AG10803 (cell line): ENCODE measurements at places on chromosomes 7 and 10.
A peak's percentile ranks its signal among the peaks of the same experiment; 100 is the strongest.

DNA sequence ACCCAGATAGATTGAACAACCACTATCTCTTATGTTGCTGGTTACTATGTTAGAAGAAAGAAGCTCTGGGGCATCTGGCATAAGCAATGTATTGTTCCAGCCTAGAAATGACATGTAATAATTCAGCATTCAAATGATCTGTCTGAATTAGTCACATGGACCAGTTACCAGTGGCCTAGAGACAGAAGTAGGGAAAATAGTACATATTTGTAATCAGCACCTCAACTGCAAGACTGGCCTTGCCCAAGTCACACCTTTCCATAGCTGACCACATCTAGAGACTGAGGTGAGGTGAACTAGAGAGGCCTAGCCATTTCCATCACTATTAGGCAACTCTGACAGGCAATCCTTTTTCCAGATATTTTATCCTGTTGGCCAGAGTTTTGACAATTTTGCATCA is 315.6 kb upstream of the KCND2 start:
- DNase-seq: no peak

DNA sequence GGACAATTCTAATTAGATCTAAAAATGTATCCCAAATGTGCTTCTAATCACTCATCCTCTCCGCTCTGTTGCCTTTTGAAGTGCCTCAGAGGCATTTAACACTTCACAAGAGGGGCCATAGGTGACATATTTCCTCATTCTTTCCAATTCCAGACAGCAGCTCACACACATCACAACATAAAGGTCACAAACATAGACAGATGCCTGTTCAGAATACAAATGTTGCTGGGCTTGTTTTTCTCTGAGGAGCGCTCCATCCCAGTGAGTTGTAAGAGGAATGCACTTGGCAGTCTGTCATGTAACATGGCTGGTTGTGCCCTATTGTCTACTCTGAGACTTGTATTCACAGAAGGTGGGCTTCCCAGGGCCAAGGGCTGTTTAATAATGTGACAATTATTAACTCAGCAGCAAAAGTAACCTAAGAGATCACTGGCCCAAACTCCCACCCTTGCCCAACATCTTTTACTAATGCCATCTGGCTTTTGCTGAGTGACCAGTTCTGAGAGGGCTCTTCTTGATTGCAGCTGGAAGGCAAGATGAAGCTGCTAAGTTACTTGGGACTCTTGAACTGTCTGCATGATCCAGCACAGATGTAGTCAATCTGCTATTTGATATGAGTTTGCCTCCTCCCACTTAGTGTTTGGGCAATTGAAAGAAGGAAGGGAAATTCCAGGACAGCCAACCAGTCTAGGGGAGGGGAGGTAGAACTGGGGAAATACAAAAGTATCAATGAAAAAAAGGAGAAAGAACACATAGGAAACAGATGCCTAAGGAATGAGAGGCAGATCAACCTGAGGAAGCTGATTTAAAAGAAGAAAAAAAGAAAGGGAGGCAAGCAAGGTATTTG is 13.6 kb downstream of the PON2 start:
- DNase-seq: peak; percentile 25

DNA sequence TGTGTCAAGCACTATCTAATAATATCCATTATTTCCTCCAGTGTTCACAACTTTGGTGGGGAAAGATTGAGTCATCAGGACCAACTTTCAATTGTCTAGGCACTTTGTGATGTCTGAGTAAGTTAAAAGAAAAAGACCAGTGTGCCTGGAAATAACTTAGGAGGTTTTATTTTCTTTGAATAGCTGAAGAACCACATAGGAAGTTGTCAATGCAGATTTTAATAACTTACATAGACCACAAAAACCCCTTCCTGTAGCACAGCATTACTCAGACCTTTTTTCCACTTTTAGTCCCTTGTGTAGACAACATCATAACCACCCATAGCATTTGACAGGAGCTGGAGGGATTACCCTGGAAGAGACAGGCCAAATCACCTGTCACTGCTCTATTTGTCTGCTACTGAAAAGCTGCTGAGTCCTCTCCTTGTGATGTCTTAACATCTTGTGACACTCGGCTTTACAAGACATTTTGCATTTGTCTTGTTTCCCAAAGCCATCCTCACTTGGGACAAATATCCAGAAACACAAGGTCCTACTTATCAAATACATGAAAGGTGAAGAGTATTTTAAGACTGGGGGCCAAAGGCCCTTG is 241.5 kb upstream of the PTER start:
- no peak for DNase-seq

GRCh38 chr7:82019551-82020475 is 250.0 kb upstream of the HGF start:
- peak; percentile 19 for DNase-seq

DNA sequence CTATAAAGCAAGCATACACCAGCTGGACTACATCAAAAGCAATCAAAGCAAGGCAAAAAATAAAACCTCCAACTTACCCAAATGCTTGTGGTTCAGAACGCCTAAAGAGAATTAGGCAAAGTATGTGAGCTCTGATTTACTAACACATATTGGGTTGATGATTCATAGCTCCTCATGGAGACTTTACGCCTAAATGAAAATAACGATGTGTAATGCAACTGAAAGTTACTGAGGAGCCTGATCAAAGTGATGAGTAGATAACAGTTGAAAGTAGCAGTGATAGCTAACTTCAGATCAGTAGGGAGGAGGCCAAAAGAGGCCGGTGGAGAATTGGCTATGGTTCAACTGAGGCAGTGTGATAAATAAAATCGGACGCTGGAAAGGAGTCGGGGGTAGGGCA is 85.0 kb downstream of the MPP7 start:
- peak; percentile 93 for DNase-seq

- no peak for DNase-seq
These were observed 103.4 kb upstream of the FAM204A start for GRCh38 chr10:118445535-118445934.

- DNase-seq: no peak
These were observed 184.4 kb downstream of the WNT2 start for GRCh38 chr7:117138495-117138894.

DNA sequence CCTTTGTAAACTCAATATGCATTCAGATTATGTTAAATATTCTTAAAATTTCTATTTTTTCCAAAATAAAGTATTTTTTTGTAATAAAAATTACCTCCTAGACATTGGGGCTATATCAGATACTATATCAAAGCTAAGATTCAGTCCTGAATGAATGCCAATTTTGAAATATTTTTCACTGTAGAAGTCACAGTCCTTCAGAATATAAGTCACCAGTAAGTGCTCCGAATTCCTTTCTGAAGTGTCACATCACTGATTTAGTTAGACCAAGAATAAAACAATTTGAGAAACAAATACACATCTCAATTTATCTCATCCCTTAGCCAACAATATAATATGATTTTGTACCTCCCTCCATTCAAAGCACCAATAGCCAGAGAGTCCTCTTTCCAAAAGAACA is 33.9 kb upstream of the GSAP start:
- DNase-seq: peak; percentile 46

- no peak for DNase-seq
These were observed 314.9 kb downstream of the LRMDA start for GRCh38 chr10:75746356-75746755.

DNA sequence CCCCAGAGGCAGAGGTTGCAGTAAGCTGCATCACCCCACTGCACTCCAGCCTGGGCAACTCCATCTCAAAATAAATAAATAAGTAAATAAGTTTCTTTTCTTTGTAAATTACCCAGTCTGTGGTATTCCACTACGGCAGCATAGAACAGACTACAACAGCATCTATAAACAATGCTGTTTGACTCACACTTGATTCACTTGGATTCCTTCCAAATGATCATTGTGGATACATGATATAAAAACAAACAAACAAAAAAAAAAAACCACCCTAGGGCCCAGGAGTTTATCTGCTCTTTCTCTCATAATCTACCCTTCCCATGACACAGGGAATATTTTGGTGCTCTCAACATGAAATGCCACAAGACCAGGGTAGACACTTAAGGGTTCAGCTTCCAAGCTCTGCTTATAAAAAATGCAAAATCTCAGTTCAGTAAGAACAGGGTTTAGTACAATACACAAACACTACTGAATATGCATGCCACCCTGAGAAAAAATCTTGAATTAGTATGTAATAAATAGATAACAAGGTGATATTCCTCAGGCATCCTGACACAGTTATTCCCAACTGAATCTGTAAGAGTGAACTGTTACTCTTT is 200.9 kb downstream of the FAM107B start:
- DNase-seq: peak; percentile 54

GRCh38 chr10:3045471-3046209 is 21.7 kb upstream of the PFKP start:
- peak; percentile 73 for DNase-seq

DNA sequence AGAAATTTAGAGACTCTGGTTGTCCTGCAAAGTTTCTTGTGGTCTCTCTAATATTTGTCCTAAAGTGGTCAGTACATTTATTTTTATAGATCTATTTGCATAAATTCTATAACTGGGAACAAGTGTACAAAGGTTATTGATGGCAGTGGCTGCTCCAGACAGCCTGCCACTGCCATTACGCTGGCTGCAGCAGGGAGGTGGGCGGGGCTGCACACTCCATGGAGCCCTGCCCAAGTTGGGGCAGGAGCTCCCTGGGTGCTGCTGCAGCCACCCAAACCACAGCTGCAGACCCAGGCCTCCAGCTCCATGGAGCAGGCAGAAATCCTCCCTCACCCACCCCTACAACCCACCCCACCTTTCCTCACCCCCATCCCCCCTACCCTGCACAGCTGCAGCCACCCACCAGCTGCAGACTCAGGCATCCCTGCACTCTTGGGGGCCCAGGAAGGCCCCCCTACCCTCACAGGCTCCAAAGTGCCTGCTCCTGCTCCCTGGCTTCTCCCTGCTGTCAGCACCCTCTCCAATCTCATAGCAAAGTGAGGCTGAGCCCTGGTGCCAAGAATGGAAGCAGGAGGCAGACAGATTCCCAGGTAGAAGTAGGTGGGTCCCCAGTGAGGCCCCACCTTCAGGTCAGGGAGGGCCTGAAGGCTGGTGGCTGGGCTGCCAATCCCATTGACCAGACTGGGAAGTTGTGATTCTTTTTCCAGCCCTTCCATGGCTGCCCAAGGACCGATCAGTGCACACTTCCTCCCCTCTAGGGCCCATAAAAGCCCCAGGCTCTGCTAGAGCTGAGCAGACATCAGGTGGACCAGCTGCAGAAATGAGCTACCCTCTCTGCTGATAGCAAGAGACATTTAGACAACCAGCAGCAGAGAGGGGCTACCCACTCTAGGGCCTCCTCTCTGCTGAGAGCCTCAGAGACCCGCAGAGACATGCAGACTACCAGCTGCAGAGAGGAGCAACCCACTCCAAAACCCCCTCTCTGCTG is 4.8 kb upstream of the CYP3A43 start:
- no peak for DNase-seq

- DNase-seq: no peak
These were observed 36.7 kb downstream of the LSM5 start for GRCh38 chr7:32453341-32454011.

GRCh38 chr7:27165089-27165995 is at the start of gene HOXA9:
Gene HOXA9, minus strand, starts transcription at chr7:27165537. Its CDS starts 80 bp downstream, at chr7:27165457.
- DNase-seq: peak; percentile 97

DNA sequence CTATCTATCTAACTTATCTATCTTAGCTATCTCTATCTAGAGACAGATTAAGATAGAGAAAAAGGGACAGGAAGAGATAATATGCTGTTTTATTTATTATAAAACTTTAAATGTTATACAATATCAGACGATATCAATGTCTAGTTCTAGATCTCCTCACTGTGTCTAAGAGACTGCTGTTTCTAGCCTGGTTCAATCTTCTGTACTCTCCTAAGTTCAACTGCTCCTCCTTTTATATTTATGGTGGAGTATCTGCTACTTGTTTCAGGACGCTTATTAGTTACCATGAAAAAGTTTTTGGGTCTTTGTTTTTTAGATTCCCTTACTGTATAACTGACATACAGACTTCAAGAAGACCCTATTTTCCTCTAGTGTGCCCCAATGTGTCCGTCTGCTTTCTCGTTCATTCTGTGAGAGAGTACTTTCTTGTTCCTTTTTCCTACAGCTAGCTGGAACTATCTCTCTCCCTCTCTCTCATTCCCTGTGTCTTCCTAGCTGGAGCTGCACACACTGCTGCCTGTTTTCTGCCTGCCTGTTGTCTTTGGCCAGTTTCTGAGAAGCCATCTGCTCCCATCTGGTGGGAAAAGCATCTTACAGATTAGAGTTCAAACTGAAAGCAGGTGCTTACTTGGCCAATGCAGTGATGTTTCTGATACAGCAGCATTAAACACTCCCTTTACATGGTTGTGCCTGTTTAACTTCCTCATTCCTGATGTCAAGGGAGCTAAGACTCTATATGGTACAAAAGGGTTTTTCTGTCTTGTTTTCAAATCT is 49.4 kb upstream of the ARL4A start:
- no peak for DNase-seq

DNA sequence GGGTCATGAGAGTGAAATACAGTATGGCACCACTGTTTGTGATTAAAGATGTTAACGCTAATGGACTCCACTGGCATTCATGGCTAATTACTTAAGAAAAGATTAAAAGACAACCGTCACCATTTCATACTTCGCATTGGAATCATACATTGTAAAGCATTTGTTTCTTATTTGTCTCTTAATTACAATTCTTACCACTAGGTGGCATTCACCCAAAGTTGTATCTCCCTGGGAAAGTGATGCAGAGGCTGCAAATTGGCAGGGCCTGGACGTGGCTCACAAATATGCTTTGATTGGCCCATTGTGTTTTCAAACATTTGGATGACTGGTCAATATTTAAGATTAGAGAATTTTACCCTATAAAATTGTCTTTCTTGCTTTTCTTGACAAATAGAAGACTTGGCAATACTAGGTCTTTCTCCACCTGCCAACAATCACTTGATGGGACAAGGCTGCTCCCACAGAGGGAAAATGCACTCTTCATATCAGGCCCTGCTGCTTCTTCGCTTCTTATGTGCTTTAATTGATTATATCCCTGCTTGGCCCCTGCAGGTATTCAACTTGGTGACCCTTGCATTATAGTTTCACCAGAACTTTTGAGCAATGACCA is 72.1 kb upstream of the STARD3NL start:
- DNase-seq: peak; percentile 62

DNA sequence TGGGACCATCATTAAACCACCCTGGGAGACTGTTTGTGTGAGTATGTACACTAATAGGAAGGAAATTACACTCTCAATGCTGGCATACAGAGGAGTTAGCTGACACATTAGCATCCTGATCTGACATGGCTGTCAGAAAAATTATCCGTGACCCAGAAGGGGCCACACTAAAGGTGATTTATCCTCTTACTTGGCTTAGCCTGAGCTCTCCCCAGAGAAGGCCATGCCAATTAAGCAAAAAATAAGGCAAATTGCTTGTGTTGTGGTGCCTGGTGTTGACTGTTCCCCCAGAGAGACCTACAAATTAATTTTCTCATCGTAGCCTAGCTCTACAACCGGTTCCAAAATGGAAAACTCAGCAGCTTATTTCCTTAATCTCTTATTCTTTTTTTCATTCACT is 992.3 kb downstream of the KCNMA1 start:
- no peak for DNase-seq
